ENCODE measurements at places on chromosomes 13 and 19. TPM values are rescaled to one million over a fixed set of nuclear protein-coding genes. Genes with fewer than 3 reads are reported as not detected.

Gene ZNF799
- total RNA-seq, result 2.2 TPM

Gene ANKRD24
- 0.53 TPM for total RNA-seq

Gene ZNF20
- total RNA-seq, result 4.5 TPM

Gene SIAH3
- total RNA-seq, result not detected
